T-helper 17 cell (primary cell): ENCODE measurements at places on chromosomes 3 and 15. TPM values are rescaled to one million over a fixed set of nuclear protein-coding genes. Genes with fewer than 3 reads are reported as not detected.

The GOLGA8Q gene
- 1.4 TPM for total RNA-seq

DNA sequence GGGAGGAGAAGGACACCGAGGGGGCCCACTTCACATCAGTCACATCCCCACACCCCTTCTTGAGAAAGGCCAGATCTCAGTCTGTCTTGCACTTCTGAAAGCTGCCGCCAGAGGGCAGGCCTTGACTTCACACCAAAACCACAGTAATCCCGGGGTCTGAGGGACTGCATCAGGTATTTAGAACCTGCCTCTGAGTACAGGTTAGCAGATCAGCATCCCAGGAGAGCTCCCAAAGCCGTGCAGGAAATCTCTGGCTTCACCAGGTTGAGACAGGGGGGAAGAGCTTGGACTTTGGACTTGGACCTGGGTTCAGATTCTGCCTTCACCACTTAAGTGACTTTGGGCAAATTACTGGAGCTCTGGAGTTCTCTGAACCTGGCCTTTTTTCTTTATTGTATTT, 50.3 kb downstream of the LHFPL4 start:
- no peaks in the 10 kb centered on the region for H3K36me3 ChIP-seq
- no peak overlapping the region for H3K4me3 ChIP-seq
- peak; percentile 58 for DNase-seq

The KBTBD13 gene
- total RNA-seq: not detected

GRCh38 chr15:74807282-74807681, 5.4 kb upstream of the LMAN1L start:
- H3K4me1 ChIP-seq: peaks cover 34% of the 10 kb centered on the region
- peaks cover 5% of the 10 kb centered on the region for H3K36me3 ChIP-seq
- no peak for DNase-seq
- peak overlapping the region; percentile 83 for H3K27ac ChIP-seq

The CHRM5 gene
- total RNA-seq: not detected

- no peak for DNase-seq
- peaks cover 9% of the 10 kb centered on the region for H3K27me3 ChIP-seq
- H3K4me3 ChIP-seq: no peak overlapping the region
- peaks cover 4% of the 10 kb centered on the region for H3K36me3 ChIP-seq
Measured at GRCh38 chr15:82808634-82809041, 790 bp upstream of the WHAMM start.

The B3GALNT1 gene
- total RNA-seq: 1.4 TPM
